ENCODE measurements at places on chromosomes 12 and 14.
A peak's percentile ranks its signal among the peaks of the same experiment; 100 is the strongest.

GRCh38 chr14:67426161-67426560 is 14.2 kb upstream of the PLEK2 start:
- DNase-seq = no peak

GRCh38 chr14:32324601-32325000 is 4.5 kb upstream of the AKAP6 start:
- no peak for DNase-seq

DNA sequence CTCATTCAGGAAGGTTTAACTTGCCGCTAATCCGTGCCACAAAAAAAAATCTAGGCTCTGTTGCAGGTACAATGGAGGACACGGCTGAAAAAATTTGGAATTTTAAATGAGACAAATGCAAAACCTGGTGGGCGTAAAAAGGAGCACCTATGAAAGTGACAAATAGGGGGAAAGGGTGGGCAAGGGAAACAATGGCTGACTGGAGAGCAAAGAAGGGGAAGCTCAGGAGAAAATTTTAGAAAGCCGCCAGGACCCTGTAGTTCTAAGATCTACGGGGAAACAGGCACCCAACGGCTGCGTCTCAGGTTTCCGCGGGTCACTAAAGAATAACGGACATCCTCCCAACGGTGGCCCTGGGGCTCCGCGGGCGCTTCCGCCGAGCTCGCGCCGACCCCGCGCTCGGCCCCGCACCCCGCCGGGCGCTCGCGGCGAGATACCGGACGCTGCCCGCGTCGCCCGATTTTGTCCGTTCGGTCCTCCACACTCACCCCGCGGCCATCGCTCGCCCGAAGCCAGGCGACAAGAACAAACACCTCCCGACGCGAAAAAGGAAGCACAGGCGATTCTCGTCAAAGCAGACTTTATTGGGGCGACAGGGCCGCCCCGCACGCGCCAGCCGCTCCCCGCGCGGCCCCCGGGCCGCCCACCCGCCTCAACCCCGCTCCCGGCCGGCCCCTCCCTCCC is 1.1 kb upstream of the YY1 start:
- DNase-seq = peak; percentile 54

- no peak for DNase-seq
These were observed 449.6 kb downstream of the TMEM117 start for GRCh38 chr12:44285321-44285960.

- no peak for DNase-seq
These were observed 57.3 kb downstream of the PLEKHG3 start for GRCh38 chr14:64761441-64762043.

DNA sequence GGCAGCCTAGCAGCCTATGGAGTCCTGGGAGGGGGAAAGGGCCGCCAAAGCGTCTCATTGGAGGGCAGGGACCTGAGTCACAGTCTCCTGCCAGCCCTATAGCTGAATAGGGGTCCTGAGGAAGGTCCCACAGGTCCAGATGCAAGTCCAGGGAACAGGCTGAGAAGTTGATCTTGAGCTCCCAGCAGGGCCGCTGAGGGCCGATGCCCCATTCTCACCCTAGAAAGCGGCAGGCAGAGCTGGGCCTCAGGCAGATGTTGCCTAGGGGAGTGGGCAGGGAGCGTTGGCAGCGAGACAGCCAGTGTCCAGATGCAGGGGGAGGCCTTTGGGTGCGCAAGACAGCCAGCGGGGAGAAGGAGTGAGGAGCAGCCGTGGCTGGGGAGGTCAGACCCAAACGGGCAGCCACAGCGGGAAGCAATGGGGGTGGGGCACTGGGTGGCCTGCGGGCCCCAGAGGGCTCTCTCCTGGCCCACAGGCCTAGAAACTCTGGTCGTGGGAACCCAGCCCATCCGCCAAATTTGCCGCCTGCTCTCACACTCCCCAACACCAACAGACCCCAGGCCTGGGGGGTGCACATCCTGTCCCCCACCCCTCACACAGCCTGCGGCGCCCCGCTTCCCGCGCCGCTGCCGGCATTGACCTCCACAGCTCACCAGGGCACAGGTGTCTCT is 1.1 kb downstream of the HDAC7 start:
- DNase-seq = no peak

DNA sequence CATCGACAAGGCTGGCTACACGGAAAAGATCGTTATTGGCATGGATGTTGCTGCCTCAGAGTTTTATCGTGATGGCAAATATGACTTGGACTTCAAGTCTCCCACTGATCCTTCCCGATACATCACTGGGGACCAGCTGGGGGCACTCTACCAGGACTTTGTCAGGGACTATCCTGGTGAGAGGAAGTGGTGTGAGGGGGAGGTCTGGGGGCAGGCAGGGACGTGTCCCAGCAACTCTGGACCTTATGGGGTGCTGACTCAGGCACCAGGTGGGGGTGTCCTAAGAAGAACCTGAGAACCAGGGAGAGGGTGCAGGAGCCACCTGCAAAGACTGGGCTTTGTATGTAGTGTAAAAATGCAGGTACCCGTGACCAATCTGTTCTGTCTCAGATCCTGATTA is 5.2 kb downstream of the ENO2 start:
- no peak for DNase-seq

GRCh38 chr14:69349091-69349777 is 48.9 kb downstream of the ERH start:
- DNase-seq = no peak

DNA sequence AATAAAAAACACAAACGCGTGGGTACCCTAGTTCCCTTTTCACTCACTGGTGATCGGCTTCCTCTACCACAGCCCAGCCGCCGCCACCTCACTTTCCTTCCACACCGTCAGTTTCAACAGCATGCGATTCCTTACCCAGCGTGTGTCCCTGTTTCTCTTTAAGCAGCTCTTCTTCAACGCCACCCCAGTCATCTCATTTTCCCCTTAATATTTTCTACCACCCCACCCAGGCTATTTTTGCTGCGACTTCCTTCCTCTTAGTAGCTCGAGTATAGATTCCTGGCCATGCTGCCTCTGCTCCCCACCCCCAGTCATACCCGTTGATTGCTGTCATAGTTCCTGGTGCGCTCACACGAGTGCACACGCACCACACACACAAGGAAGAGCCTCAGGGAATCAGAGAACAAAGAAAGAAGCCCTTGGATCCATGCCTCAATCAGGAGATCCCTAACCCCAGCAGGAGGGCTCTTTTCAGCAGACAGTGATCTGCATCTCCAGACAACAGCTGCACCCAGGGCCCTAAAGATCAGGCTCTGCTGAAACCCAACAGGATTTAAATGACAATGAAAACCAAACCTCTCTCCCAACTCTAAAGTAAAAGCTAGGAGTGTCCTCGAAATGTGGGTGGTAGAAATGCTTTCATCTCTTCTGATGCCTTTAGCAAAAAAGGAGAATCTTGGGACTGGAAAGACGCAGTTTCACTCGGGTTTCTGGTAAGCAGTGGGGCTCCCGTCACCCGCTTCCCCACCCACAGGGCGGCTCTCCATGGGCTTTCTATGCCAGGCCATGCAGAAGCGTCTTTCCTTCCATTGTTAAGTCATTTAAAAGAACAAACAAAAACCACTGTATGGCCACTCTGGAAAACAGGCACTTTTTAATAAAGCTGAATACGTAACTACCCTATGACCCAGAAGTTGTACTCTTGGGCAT is 23.8 kb downstream of the VPS37B start:
- DNase-seq = peak; percentile 64

DNA sequence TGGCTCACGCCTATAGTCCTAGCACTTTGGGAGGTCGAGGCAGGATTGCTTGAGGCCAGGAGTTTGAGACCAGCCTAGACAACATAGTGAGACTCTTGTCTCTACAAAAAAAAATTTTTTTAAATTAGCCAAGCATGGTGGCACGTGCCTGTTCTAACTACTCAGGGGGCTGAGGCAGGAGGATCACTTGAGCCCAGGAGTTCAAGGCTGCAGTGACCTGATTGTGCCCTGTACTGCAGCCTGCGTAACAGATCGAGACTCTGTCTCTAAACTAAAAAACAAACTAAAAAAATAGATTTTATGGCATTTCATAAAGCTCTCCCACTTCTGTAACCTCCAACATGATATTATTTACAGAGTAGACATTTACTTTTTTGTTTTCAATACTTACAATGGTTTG is 29.6 kb downstream of the PNMA1 start:
- no peak for DNase-seq

- DNase-seq = peak; percentile 57
These were observed 365 bp upstream of the CCDC88C start for GRCh38 chr14:91417983-91418386.

- no peak for DNase-seq
These were observed 108.0 kb upstream of the MAX start for GRCh38 chr14:65210118-65210821.

DNA sequence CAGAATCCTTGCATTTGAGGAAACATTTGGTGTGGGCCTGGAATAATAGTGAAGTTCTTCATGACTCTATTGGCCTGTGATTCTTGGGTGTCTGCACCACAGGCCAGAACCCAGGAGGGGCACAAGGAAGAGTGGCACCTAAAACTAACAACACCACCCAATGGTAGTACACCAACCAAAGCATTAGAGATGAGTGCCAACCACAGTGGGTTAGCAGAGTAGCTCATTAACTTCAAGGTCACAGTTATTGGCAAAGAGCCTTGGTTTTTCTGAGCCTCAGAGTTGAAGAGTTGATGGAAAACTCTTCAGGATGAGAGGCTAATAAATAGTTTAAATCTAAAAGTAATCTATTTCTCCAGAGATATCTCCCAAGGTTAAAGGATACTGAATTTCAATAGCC is 57.0 kb downstream of the HELB start:
- DNase-seq = no peak

DNA sequence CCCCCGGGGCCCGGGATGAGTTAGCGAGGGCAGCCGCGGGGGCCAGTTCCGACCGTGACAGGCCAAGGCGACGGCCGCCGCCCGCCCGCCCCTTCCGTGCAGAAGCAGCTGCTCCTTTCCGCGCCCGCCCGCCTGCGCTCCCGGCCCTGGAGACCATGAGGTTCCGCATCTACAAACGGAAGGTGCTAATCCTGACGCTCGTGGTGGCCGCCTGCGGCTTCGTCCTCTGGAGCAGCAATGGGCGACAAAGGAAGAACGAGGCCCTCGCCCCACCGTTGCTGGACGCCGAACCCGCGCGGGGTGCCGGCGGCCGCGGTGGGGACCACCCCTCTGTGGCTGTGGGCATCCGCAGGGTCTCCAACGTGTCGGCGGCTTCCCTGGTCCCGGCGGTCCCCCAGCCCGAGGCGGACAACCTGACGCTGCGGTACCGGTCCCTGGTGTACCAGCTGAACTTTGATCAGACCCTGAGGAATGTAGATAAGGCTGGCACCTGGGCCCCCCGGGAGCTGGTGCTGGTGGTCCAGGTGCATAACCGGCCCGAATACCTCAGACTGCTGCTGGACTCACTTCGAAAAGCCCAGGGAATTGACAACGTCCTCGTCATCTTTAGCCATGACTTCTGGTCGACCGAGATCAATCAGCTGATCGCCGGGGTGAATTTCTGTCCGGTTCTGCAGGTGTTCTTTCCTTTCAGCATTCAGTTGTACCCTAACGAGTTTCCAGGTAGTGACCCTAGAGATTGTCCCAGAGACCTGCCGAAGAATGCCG is 699 bp downstream of the MGAT2 start:
- DNase-seq = no peak

- peak; percentile 79 for DNase-seq
These were observed 32.1 kb downstream of the BAZ1A start for GRCh38 chr14:34843011-34843554.

DNA sequence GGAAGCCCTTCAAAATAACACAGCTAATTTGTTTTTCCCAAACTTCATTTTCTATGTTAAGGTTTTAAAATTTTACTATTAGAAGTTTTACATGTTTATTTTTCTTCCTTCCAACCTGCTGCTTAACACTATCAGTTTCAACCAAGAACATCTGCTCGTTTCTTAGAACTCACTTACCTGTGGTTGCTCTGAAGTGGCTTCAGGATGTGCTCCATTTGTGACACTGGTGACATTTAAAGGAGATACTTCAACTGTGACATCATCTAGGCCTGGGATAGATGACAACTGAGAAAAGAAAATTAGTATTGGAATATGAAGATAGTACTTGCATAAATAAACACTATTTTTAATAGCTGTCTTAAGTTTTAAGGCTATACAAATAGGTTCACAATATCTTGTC is 17.9 kb downstream of the WASHC3 start:
- no peak for DNase-seq

- no peak for DNase-seq
These were observed 24.9 kb downstream of the NUDT4 start for GRCh38 chr12:93402333-93403311.

GRCh38 chr14:75299059-75299458 is 20.4 kb downstream of the FOS start:
- peak; percentile 53 for DNase-seq

DNA sequence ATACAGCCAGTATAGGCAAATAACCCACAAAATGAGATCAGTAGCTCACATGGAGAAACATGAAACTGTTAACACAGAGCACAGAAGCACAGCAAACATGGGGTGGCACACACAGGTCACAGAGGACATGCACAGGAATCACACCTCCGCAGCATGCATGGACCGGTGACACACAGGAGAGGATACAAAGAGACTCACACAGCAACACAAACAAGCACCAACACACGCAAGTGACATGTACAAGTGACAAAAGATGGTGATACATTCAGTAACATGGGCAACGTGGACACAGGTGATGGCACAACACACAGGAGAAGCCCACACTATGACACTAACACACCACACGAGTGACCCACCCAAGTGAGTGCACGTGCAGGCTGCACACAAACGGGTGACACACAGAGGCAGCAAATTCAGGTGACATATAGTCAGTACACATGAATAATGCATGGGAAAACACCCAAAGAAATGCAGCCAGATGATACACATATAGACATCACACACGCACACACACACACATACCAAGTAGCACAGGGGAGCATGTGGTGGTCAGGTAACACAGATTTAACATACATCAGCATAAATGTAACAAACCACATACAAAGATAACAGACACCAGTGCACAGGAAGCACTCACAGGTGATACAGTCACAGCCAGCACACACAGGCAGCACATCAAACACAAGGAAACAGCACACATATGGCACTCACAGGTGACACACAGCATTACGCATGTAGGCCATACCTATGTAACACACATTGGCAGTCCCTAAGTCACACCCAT is 216.0 kb upstream of the SFSWAP start:
- no peak for DNase-seq

DNA sequence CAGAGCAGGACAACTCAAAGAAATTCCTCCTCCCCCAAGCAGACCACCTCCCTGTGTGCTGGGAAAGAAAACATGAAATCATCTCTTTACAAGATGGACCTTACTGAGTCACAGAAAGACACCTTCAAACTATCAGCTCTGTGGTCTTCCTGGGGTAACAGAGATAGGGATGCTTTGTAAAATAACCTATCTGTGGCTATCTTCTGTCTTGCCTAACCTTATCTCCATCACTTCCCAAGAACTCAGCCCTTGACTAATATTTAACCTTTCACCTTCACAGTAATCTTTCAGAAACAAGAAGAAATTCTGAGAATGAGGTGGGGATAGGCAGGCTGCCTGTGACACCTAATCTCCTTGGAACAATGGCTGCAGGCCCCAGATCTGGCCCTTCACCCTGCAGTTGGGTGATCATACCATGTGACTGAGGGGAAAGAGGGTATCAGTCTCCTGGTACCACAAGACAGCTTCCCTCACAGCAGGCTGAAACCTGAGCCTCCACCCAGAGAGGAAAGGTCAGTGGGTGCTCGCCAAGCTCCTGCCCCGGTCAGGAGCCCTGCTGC is 27.4 kb upstream of the CEBPE start:
- DNase-seq = no peak

Measured in RWPE1 (cell line).